ENCODE measurements at places on chromosomes 4 and X. TPM values are rescaled to one million over a fixed set of nuclear protein-coding genes. Genes with fewer than 3 reads are reported as not detected.

DNA sequence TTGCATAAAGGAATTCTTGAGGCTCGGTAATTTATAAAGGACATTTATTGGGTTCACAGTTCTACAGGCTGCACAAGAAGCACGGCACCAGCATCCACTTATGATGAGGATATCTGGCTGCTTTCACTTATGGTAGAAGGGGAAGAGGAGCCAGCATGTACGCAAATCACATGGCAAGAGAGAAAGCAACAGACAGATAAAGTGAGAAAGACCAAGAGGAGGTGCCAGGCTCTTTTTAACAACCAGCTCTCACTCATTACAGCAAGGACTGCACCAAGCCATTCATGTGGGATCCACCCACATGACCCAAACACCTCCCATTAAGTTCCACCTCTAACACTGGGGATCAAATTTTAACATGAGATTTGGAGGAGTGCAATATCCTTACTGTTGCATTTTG is 1198.2 kb downstream of the ADGRL3 start:
- H3K36me3 ChIP-seq: peaks cover 6% of the 10 kb centered on the region
- no peak for DNase-seq
- H3K4me3 ChIP-seq: no peak overlapping the region
- H3K27me3 ChIP-seq: no peaks in the 10 kb centered on the region

GRCh38 chr4:22764183-22764582 is 71.4 kb downstream of the GBA3 start:
- no peaks in the 10 kb centered on the region for H3K36me3 ChIP-seq
- no peaks in the 10 kb centered on the region for H3K27me3 ChIP-seq
- peak overlapping the region; percentile 4 for H3K27ac ChIP-seq
- peaks cover 20% of the 10 kb centered on the region for H3K4me1 ChIP-seq
- DNase-seq: no peak
- no peak overlapping the region for H3K4me3 ChIP-seq

- H3K27me3 ChIP-seq: no peaks in the 10 kb centered on the region
- H3K27ac ChIP-seq: no peak overlapping the region
- no peak for DNase-seq
- H3K36me3 ChIP-seq: peaks cover 4% of the 10 kb centered on the region
- peaks cover 34% of the 10 kb centered on the region for H3K4me1 ChIP-seq
- peak overlapping the region; percentile 71 for H3K4me3 ChIP-seq
Measured at GRCh38 chr4:123256901-123257300, 139.7 kb upstream of the SPRY1 start.

Gene TMEM255A
- not detected for total RNA-seq

Gene CASK
- 30.5 TPM for total RNA-seq
